ENCODE measurements at places on chromosomes 6 and 20.

DNA sequence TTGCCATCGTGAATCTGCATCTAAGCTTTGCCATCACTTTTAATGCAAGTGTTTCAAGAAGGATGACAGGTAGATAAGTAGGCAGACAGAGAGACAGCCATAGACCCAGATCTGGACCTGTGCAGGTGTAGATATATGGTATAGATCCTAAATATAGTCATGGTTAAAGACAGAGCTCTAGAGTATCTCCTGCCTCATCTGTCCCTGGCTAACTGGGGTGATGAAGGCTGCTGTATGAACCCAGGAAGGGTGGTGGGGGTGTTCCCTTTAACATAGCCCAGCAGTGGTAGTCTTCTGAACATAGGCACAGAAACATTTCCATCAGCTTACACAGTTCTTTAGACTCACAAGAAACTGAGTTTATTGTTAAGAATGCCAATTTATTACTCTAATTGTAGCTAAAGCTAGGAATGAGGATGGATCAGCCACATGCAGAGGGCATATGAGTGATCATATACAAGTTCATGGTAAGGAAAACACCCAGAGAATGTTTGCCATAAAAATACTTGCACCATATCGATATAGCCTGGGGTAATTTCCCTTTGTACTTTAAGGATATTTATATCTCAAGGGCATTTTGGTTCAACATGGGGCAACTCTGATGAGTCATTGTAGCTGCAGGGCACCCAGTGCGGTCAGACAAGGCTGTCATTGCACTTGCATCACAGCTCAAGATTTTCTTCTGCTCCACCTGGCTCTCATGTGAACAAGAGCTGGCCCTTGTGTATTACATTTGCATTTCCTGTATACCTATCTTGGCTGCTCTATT lies 587.2 kb downstream of the EPM2A start:
- no peak for DNase-seq

- DNase-seq = no peak
These were observed 8.1 kb upstream of the OCSTAMP start for GRCh38 chr20:46558511-46558959.

DNA sequence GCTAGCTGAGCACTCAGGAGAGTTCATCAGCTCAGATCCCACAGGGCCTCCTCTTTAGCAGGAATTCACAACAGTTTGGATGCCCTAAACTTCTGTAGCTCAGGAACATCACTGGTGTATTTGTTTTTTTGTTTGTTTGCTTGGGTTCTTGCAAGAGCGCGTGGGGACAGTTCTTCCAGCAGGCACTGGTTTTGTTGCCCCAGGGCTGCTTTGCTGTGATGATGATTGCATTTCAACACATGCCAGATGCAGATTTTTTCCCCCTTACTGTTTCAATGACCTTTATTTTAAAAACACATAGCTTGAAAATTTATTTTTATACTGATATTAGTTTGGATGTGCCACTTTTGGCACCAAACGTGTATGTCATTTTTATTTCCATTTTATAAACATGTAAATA lies 77.1 kb downstream of the DHX35 start:
- DNase-seq = no peak

DNA sequence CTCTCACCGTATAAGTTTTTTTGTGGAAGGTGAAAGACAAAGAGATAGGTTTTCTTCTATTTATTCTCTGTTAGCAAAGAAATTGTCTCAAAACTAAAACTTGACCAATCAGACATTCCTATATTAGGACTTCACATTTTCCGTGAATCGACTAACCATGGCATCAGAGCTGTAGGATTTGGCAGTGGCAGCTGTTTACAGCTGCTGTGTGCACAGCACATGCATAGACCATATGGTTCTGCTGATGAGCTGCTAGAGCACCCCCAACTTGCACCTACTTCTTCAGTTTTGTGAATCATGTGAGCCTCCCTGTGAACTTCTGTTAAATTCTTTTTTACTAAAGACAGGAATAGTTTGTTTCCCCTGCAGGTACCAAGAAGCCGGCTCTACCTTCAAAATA lies 157.9 kb downstream of the RFX6 start:
- DNase-seq = no peak

DNA sequence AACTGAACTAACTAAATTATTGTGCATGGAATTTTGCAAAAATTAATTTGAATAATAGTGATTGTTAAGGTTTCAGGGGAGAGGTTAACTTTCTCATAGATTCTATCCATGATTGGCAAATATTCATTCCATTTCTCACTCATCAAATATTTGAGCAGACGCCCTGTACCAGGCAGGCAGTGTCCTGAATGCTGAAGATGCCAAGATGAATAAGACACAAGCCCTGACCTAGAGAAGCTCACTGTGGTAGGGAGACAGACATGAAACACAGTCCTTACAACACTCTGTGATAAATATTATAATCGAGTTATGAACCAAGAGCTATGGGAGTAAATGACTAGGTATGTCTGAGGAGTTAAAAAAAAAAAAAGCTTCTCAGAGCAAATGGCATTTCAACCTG lies 18.4 kb upstream of the ID4 start:
- DNase-seq = no peak

DNA sequence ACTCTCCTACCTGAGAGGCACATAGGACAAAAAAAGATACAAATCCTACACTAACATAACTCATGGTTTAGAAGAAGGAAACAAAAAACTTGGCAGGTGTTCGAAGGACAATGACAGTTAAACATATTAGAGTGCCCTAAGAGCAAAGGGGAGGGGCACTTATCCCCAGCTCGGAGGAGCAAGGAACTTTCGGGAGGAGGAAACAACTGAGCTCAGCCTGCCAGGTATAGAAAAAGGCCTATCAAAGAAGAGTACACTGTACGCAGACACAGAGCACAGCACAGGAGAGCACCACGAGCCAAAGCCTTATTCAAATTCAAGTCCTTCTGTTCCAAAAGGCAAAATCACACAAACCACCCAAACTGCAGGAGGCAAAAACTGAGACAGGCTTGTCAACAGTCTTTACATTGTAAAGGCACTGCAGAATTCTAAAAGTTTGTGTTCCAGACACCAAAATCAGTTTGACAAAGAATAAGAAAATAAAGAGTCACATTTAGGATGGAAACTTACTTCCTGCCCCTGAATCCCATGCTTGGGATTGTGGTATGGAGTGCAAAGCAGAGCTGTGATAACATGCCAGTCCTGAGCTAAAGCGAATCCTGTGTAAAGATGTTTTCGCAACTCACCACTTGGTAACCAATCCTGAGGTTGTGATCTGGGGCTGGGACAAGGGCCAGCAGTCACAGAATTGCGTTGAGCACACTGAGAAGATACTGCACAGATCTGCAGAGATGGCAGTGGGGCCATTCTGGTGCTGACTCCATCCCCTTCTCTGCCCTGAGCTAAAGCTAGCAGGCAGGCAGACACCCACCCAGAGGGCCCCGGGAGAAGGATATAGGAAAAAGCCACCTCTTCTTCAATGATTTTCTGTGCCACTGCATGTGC lies 108.6 kb downstream of the CHD6 start:
- no peak for DNase-seq

DNA sequence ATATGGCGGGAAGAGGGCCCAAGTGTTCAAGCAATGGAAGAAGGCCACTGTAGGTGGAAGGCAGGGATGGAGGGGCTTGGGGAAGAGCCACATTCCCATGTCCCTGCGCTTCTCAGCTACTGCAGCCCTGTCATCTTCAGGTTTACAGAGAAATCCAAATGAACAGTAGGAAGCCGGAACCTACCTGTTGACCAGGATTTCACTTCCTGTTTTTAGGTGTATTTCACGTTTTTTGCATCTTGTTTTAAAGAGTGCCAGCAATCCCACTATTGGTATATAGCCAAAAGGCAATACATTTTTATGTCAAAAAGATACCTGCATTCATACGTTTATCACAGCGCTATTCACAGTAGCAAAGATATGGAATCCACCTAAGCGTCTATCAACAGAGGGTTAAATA lies 159.2 kb downstream of the SLC35B3 start:
- no peak for DNase-seq

DNA sequence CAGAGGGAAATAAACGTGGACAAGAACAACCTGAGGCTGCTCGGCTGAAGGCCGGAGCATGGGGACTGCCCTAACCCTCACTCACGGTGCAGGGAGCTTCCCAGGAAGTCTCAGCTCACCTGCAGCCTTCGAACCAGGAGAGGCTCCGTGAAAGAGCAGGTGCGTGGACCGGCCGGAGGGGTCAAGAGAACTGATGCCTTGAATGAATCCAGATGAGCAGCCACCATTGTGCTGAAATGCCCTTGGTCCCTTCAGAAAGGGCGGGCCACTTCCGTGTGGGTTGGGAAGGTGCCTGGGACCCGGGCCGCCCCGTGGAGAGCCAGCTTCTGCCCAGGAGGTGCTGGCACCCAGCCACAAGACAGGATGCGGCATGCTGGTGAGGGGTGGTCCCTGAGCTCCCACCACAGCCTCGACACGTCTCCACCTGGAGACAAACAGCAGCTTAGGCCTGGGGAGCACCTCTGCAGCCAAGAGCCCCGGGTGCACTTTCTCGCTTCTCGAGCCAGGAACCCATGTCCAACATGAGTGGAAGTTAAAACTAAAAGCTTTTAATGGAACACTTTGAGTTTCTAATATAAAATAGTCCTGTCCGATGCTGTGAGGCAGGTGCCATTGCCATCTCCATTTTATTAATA lies 83.5 kb downstream of the TTLL2 start:
- no peak for DNase-seq

- no peak for DNase-seq
These were observed 15.6 kb upstream of the ISM1 start for GRCh38 chr20:13205425-13205824.

- DNase-seq = no peak
These were observed 27.9 kb downstream of the TAF11 start for GRCh38 chr6:34859951-34860350.

GRCh38 chr6:169252505-169253189 lies 999 bp downstream of the THBS2 start:
- no peak for DNase-seq

DNA sequence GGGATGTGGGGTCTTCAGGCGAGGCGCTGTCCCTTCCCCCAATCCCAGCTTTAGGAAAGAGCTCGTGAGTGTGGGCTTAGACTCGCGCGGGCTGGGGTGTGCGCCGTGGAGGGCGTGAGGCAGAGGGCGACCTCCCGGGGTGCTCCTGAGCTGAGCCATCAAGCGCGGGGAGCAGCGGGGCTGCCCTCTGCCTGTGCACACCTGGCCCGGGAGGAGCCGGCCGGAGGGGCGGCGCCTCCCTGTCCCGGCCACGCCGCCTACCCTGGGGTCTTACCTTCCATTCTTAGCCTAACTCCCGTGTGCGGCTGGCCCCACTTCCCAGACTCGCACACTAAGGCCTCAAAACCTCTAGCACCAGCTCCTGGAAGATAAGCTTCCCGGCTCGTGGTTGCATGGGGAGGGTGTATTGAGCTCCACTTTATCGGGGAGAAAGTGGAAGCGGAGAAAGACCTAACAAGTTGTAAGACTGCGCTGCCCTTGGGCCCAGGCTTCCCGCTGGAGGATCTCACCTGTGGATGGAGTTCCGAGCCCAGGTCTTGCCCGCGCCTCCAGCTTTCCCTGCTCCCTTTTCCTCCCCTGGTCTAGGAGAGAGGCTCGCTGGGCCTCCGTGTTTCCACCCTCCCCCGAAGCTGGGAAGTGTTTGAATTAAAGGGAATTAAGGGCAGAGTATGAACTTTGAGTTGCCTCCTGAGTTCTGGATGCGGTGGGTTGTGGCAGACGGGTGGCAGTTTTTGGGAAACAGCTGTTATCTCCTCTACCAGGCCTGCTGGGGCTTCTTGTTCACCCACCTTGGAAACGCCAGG lies 1.2 kb downstream of the DNMT3B start:
- DNase-seq = no peak

- DNase-seq = no peak
These were observed 13.3 kb upstream of the MAS1L start for GRCh38 chr6:29501106-29501505.

DNA sequence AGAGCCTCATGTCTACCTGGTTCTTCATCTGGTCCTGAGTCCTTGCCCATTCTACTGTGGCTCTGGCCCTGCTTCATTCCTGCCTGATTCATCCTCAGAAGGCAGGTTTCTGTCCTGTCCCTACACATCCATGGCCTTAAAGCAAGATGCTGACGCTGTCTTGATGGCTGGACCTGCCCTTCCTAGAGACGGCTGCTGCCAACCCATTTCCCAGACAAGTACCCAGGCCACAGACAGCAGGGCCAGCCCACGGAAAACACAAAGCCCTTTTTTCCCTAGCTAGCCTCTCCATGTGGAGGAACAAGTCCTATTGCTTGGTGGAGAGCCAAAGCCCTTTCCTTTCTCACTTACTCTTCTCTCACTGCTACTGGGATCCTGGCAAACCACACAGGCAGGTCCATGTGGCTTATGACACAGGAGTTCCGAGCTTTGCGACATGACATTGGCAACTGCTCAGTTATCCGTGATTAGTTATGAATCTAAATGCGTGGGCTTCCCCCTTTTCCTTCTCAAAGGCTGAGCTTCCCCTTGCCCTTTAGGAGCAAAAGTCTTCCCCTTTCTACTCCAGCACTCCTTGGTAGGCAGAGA lies 72.9 kb downstream of the SLC22A3 start:
- DNase-seq = no peak

GRCh38 chr20:7858734-7859250 lies 81.5 kb downstream of the HAO1 start:
- no peak for DNase-seq

- no peak for DNase-seq
These were observed 4.8 kb downstream of the NR2E1 start for GRCh38 chr6:108170332-108171290.

- no peak for DNase-seq
These were observed 89.7 kb downstream of the NDUFAF5 start for GRCh38 chr20:13874394-13875157.

- no peak for DNase-seq
These were observed 1082.3 kb upstream of the GJE1 start for GRCh38 chr6:141050471-141050870.

DNA sequence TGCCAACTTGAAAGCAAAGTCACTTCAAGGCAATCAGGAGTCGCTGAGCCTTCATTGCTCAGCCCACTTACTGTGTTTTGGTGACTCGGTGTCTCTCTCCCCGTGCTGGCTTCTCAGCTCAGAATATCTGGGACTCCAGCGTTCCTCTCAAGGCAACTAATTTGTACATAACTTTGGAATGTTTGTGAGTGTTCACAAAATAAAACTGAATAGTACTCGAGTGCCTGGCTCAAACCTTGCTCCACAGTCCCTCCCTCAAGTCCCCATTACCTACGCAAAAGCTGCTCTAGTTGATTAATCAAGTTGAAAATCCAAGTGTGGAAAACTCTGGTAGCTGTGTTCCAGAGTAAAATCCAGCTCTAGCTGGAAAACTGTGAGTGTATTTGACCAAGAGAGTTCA lies 8.6 kb downstream of the IPCEF1 start:
- no peak for DNase-seq

DNA sequence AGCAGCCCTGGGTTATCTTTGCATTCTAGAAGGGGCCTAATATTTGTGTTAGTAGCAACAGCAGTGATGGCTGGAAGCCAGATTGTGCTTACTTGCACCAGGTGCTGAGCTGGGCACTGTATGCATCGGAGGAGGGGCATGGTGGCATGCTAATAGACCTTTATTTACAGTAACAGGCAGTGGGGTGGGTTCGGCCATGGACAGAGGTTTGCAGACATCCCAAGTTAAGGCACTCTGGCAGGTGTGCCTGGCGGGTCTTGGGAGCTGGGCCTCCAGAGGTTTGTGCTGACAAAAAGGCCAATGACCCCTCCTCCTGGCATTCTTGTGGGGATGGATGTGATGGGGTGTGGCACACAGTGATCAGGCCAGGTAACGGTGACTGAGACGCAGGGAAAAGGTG lies 39.0 kb upstream of the CD93 start:
- DNase-seq = no peak
